ENCODE measurements at places on chromosomes 3 and 15.
A peak's percentile ranks its signal among the peaks of the same experiment; 100 is the strongest.

- no peak for DNase-seq
Measured at GRCh38 chr3:100992231-100993012, 799 bp downstream of the ABI3BP start.

DNA sequence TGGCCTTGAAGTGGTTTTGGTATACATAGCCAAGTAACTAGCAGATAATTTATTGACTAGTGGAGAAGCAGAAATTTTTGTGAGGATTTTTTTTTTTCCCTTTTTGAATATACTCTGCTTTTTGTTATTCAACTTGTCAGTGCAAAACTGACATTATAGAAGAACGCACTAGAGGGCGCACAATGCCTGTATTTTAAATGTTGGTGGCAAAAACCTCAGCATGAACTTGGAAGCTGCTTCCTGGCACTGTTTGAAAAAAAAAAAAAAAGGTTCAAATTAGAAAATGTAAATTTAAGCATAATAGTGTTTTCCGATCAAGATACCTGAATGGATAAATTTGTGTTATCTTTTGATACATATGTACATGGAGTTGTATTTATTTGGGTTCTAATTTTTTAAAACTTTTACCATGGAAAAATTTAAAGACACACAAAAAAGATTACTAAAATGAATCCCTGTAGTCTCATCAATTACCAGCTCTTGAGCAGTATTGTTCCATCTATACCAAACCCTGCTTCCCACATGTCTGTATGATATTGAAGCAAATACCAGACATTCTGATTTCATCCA lies 56.0 kb downstream of the SLC25A26 start:
- DNase-seq: peak; percentile 59

DNA sequence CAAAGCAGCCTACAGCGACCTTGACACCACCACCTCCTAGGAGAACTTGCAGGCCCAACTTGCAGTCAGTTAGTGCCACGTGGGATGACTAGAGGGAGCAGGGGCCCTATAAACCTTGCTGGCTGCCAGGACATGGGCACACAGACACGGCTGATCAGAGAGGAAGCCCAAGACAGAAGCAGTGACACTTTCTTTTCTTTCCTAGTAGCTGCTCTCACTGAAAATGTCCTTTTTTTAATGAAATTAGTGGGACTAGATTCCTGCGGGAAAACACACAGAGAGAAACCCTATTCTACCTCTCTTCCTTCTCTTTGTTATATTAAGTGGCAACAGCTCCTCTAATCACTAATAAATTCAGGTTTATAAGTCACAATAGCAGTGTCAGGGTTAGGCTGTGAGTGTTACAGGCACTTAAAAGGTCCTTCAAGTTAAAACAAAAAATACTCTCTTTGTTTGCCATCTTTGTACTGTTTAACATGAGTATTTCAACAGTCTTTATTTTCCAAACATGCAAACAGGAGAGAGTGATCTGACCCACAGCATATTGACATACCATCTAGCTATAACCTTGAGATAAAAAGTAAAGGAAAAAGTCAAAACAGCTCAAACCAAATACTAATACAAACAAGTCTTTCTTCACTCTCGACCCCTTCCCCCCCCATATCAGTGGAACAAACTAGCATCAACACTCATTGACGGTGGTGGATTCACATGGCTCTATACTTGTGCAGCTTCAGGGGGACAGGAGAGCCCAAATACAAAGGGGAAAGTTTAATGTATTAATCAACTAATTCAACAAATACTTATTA lies 2.1 kb upstream of the TMEM212 start:
- DNase-seq: no peak

DNA sequence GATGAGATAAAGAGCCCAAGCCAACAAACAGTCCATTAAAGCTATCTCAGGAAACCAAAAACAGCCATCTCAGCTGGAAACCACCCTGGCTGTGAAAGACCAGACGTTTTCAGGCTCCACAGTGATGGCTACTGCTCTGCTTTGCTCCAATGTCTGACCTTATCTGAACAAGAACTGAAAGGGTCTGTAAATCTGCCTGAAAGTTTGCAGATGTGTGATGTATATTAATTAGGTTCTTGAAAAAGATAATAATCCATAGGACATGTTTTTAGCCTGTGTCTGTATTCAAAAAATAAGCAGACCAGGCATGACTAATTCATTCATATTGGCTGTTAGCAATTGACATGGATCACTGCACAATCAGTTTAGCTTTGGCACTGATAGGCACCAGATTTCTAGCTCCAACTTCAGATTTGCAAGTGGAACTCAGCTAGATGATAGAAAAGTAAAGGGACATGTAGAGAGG lies 611.4 kb upstream of the NAALADL2 start:
- no peak for DNase-seq

DNA sequence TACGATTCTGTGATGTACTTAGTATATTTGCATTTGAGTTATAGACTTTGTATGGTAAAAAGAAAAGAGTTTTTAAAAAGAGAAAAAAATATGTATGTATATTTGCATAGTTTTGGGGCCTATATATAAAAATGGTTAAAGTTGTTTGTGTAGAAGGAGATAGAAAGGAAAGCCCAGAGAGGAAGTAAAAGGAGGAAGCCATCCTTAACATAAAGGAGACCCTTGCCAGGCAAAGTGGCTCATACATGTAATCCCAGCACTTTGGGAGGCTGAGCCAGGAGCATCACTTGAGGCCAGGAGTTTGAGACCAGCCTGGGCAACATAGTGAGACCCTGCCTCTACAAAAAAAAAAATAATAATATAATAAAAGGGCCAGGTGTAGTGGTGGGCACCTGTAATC lies 8.4 kb downstream of the SNAP23 start:
- no peak for DNase-seq

GRCh38 chr3:100072326-100073048 lies 41.8 kb downstream of the FILIP1L start:
- DNase-seq: no peak

- no peak for DNase-seq
Measured at GRCh38 chr3:43951813-43952212, 261.1 kb downstream of the ABHD5 start.

DNA sequence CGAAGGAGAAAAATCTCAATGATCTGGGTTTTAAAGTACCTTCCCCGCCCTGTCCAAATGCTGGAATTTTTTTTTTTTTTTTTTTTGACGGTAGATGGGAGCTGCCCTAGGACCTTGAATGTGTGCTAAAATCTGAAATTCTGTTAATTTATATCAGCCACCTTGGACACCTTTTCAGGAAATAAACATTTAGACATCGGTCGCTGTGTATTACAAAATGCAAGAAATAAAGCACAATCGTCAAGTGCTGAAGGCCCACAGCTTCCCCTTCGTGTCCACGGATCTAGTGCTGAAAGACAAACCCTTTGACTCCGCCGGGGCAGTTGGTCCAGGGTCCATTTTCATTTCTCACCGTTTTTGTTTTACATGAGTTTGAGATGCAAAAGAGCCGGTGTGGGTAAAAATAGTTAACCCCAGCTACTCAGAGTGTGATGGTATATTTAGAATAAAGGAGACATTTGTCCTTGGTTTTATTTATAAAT lies 90.2 kb upstream of the CHD2 start:
- peak; percentile 20 for DNase-seq

DNA sequence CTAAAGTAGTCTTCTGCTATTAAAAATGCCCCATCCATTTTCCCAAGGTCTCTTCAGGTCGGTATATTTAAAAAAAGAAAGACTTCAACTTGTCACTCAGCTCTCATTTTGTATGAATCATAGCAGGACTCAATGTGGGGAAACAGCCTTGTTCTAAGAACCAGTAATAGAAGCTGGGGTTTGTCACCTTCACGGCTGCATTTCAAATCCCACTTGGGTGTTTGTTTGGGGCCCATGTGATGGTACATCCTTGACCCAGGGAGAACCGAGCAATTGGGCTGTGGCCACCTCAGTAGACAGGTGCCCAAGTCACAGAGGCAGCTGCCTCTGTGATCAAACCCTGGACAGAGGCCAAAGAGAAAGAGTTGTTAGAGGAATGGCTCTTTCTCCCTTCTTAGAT lies 70.3 kb upstream of the ARL8B start:
- no peak for DNase-seq

GRCh38 chr15:81729340-81729739 lies 316.5 kb downstream of the MEX3B start:
- DNase-seq: no peak

- no peak for DNase-seq
Measured at GRCh38 chr15:98586066-98586465, 62.3 kb upstream of the IGF1R start.

GRCh38 chr3:106006001-106006400 lies 137.2 kb upstream of the CBLB start:
- DNase-seq: no peak

GRCh38 chr15:91548549-91548948 lies 305.0 kb upstream of the SLCO3A1 start:
- DNase-seq: no peak

DNA sequence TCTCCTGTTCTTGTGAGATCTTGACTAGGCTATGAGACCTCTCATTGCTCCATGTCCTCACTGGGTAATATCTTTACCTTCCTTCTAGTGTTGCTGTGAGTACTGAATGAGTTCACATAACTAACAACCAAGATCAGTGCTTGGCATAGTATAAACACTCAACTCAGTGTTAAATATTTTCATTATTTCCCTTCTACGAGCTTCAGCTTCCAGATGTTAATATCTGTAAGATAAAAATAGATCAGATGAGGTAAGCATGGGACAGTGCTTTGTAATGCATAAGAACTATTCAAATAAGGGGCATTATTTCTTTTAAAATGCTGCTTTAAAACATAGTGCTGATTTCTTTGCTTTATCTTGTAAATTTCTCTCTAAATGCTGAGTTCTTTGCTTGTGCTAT lies 130.8 kb downstream of the DIPK2A start:
- no peak for DNase-seq

DNA sequence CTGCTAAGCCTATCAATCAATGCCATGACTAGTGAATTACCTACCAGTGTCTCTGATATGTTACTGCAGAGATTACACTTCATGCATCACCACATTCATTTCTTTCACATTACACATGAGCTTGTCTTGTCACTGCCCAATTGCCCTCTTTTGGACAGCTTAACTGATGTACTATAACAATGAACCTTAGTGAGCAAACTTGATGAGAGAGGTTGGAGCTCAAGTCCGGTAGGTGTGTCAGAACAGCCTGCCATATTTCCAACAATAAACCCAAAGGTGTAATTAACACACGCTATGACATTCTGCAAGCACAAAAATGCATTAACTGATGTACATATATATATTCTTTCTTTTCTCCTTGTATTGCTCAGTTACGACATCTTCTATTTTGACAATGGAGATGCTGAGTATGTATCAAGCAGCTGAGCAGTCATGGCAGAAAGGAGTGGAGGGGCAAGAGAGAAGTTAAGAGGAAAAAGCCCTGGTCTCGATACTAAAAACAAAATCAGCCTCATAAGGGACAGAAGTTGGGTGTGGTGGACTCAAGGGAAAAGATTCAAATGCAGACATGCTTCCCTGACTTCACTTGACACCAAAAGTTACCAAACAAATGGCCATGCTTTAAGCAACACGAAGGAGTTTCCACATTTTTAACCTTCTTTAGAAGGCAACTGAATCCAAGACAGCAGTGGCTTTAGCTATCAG lies 538.2 kb downstream of the FOXP1 start:
- no peak for DNase-seq
